ENCODE measurements at places on chromosomes 6 and 20.

DNA sequence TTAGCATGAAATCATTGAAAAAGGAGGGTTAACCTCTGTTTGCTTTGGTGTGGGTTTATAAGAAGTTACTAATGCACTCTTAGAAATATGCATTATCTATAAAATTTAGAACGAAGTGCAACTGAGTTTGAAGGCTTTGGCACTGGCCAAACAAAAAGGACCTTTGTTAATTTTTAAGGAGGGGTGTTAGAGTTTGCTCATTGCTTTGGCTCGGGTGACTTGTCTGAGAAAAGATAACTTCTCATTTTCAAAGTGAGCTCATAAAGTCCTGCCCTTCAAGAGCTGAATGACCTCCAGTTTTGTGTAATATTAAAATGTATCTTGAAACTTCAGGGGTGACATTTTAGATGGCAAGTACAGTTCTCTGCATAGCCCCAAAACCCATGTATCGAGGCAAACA lies 25.9 kb downstream of the NEDD9 start:
- no peak for DNase-seq

DNA sequence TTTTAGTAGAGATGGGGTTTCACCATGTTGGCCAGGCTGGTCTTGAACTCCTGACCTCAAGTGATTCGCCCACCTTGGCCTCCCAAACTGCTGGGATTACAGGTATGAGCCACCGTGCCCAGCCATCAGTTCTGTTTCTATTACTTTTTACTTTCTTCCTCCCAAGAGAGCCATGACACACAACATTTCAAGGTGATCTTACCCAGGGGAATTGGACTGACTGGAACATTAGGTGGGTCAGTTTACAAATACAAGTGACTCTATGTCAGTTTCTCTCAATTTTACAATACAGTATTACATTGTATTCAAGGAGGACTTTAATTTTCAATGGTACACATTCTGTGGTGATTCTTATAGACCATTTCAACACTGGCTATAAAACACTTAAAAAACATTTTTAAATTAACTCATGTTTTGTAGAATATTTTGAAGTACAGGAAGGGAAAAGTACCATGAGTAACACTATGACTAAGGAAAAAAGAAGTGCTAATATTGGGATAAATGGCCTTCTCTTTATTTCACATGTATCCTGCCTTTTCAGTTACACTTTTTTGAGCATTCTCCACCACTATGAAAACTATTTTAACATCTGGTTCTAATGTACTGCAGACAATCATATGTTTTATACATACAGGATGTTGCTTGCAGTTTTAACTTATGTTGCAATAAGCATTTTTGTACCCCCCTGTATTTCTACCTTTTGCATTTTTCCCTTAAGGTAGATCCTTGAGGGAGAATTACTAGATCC lies 8.4 kb downstream of the TPBG start:
- peak; percentile 59 for DNase-seq

- DNase-seq = no peak
Measured at GRCh38 chr6:142714951-142715785, 229.8 kb downstream of the HIVEP2 start.

DNA sequence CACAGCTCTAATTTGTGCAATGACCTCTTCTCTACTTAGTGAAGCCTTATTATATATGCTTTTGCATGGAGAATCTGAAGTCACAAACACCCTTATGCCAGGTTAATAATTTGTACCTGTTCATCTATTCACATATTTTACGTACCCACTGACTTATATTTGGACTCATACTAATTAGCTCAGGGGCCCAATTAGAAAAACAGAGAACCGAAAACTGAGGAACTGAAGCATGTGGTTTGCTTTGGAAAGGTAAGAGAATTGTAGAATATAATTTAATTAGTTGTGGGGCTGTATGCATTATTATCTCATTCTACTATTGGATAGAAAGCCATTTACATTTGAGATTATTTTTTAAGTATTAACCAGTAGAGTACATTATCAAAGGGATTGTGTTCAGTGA lies 805.9 kb upstream of the CITED2 start:
- no peak for DNase-seq

GRCh38 chr6:68679399-68679798 lies 44.3 kb downstream of the ADGRB3 start:
- DNase-seq = peak; percentile 1

- no peak for DNase-seq
Measured at GRCh38 chr6:99498421-99498820, 16.8 kb downstream of the USP45 start.

DNA sequence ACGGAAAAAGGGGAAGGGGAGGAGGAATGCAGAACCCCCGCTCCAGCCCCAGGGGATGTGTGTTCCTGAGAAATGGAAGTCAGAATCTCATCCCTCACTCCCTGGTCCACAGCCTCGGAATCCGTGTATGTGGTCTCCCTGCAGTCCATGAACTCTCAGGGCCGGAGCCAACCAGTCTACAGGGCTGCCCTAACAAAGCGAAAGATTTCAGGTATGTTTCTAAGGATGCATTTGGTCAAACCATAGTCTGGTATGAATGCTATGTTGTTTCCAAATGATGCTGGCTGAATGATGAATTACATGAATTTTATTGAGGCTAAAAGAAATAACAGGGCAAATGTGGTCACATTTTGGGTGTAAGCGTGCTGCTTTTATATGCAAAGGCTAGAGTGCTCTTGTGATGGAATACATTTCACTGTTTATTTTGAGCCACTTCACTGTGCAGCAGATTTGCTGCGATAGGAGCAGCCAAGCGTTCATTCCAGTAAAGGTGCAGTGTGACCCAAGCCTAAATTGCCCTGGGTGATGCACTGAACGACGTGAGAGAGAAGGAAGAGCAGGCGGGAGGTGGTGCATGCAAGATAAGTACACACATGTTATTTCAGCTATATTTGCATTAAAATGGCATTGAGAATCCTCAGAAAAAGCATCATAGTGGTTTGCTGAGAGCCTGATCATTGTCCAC lies 52.4 kb downstream of the FNDC1 start:
- DNase-seq = no peak

GRCh38 chr20:62551407-62552323 lies 75.9 kb upstream of the GATA5 start:
- DNase-seq = no peak

- DNase-seq = no peak
Measured at GRCh38 chr6:17908831-17909230, 78.6 kb downstream of the KIF13A start.

DNA sequence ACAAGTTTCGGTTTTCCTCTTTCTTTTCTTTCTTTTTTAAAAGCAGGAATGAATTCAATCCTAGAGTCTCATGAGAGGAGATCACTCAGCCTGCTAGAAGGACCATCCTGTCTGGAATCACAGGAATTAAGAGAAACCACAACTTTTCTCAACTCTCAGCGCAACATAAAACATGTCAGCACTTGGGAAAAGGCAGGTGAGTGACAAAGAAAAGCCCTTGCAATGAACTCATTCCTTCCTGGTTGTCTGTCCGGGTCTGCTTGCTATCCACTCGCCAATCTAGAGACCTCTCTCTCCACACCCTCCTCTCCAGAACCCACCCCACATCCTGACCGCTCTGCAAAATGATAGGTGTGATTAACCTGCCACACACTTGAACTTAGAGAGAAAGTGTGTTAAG lies 253.8 kb downstream of the LY86 start:
- DNase-seq = no peak

DNA sequence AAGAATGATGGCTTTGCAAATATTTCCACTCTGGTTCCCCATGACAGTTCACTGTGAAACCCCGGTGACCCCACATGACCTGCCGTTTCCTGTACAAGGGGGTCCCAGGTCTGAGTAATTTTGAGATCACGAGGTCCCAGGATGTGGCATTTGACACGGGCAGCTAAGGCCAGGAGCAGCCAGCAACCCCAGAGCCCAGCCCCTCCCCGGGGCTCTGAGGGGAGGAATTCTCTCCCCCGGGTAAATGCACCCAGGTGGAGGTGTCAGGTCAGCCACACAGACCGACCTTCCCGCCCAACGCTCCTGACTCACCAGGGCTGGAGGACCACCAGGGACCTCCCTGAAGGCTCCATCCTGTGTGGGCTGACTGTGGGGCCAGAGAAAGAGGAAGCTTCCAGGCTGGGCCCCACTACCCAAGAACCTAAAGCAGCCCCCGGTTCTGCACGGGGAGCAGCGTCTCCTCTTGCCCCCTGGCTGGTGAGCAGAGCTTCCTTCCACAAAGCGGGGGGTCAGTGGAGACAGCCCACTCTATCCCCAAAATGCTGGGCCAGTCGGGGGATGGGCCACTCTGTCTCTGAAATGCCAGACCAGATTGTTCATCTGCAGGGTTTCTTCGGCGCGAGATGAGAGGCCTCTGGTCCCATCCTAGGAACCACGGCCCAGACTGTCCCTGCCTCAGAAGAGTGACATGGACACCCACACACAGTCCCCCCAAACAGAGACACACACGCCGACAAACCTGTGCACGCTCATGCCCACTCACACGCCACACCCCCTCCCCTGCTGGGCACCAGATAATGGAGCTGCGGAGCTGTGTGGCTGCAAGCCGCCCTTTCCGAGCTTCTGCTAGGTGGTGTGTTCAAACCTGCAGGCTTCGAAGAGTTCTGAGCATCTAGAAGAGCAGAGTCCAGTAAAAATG lies 23.4 kb upstream of the SLCO4A1 start:
- no peak for DNase-seq

GRCh38 chr6:130432838-130433237 lies 67.0 kb downstream of the TMEM200A start:
- no peak for DNase-seq

DNA sequence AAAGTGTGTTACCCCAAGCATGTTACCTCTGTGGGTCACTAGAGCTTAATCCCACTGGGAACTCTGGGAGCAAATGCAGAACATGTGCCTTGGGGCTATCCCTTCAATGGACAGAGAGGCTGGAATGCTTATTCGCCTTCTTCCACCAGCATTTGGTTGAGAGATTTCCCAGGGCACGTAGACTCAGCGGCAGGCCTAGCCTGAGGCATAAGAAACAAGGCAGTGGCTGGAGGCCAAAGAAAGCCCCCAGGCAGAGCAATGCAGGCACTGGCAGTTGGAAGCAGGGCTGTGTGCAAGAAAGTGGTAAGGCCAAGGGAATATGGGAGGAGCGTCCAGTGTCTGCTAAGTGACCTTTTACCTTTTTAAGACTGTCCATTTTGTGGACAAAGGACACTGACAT lies 114.0 kb upstream of the FLRT3 start:
- no peak for DNase-seq

- DNase-seq = no peak
Measured at GRCh38 chr6:11404081-11404480, 133.5 kb upstream of the TMEM170B start.

- no peak for DNase-seq
Measured at GRCh38 chr6:40610229-40610628, 23.1 kb upstream of the LRFN2 start.

DNA sequence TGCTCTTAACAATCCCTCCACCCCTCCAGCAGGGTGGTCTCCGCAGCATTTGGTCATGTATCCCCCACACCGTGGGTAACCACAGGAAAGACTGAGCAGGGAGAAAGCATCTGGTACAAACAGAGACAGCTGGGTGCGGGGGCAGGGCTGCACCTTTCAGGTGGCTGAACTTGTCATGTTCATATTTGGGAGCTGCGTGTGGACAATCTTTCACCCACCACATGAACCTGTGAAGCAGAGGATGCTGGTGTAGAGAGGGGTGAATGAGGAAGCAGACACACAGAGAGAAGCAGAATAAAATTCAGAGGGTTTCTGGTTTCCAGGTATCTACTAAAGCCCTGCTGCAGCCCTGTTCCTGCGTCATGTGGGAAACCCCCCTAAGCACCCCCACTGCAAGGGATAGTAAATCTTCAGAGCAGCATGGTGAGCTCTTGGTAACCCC lies 8.9 kb downstream of the GFOD1 start:
- no peak for DNase-seq

- no peak for DNase-seq
Measured at GRCh38 chr20:19129306-19129705, 83.1 kb upstream of the SLC24A3 start.

GRCh38 chr20:35489717-35490116 lies 34.3 kb downstream of the CEP250 start:
- no peak for DNase-seq

GRCh38 chr6:29945281-29945820 lies 3.0 kb downstream of the HLA-A start:
- DNase-seq = no peak

- no peak for DNase-seq
Measured at GRCh38 chr6:30162265-30163089, 869 bp upstream of the TRIM15 start.

- peak; percentile 28 for DNase-seq
Measured at GRCh38 chr20:50848341-50848808, 53.5 kb downstream of the BCAS4 start.

DNA sequence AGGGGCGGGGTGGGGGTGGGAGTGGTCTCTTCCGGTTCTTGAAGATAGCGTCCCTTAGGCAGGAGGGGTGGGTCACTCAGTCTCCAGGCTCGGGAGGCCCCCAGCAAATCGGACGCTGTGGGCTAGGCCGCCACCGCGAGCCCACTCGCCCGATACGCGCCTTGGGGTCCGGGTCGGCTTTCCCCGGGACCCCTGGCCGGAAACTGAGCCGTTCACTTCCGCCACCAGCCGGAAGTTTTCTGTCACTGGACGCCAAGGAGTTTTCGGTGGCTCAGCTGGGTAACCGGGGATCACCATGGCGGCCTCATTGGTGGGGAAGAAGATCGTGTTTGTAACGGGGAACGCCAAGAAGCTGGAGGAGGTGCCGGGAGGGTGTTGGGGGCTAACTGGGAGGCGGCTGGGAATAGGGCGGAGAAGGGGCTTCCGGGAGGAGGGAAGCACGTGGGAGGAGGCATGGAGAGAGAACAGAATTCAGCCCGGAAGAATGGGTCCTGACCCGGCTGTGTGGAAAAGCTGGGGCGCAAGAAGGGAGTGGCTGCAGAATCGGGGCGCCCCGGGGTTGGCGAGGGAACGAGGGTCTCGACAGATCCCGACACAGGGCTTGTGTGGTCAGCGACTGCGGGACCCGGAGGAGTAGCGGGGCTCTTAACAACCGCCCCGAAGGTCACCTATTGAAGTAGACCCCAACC lies at the start of gene ITPA:
Gene ITPA, plus strand, starts transcription at position 242 of the 689 bp plus-strand sequence. Its CDS starts 54 bp downstream, at position 296.
- no peak for DNase-seq

DNA sequence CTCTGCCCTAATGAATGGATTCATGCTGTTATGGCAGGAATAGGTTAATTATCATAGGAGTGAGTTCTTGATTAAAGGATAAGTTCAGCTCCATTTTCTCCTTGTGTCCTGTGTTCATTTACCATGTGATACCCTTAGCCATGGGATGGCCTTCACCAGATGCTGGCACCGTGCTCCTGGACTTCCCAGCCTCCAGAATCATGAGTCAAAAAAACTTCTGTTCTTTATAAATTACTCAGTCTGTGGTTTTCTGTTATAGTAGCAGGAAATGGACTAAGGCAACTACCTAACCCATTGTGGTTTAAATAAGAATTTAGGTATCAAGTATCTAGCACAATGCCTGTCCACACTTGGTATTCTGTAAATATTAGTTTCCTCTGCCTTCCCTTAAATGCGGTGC lies 223.5 kb downstream of the MEI4 start:
- DNase-seq = no peak

Measured in foreskin fibroblast (primary cell).